ENCODE measurements at places on chromosomes 6 and 20. TPM values are rescaled to one million over a fixed set of nuclear protein-coding genes. Genes with fewer than 3 reads are reported as not detected.

- peak; percentile 60 for DNase-seq
Measured at GRCh38 chr20:43514648-43514999, 7.1 kb downstream of the L3MBTL1 start.

- no peak for DNase-seq
Measured at GRCh38 chr20:60888771-60889170, 363.3 kb upstream of the CDH4 start.

DNA sequence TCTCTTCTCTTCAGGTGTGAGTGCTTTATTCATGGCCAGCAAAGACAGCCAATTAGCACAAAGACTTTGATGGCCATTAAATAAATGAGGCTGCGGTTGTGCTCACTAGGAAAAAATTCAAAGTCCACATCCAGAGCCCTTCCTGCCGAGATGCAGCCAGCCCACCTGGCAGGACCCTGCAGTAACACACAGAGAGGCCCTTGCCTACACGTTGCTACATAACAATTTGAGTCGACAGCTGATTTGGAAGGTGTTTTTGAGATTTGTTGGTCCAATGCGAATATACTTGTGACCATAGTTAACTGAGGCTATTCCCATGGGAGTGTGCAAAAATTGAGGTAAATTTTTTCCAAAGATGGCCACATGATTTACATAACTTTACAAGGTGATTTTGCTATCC lies 605.4 kb upstream of the HTR1E start:
- no peak for DNase-seq

DNA sequence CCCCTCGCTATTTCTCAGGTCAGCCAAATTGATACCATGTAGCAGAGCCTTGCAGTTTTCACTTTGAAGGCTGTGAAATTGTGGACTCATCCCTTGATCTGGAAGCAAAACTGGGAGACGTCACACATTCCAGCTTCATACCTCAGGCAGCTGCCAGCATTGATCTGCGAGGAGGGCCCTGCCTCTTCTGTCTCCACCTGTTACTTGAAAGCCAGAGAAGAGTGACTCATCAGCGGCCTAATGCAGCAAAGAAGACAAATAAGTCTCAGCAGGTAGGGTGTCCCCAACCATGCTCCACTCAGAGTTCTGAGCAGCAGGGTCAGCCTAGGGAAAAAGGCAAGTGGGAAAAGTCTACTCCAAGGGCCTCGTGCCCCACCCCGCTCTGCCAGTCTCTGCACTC lies 69.4 kb upstream of the BMP2 start:
- DNase-seq: no peak

DNA sequence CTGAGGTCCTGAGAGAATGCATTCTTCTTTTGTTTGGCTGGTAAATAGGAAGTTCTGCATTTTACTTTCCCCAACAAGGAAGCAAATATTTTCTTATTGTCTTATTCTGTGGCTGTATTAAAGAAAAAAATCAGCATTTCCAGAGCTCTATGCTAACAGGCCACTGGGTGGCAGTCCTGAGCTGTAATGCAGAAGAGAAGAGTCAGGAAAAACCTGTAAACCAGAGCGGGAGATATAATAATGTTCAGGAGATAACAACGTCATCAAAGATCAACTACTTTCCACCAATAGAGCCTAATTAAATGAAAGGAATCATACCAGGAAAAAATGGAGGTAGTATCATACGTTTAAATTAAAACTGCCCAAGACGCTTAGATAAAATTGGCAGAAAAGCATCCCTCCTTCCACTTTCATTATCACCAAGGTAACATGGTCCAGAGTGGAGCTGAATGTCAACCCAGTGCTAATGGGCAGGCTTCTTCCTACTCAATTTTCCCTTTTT lies 55.6 kb upstream of the CARMIL1 start:
- peak; percentile 67 for DNase-seq

GRCh38 chr20:5991623-5992441 lies 41.4 kb downstream of the MCM8 start:
- DNase-seq: no peak

DNA sequence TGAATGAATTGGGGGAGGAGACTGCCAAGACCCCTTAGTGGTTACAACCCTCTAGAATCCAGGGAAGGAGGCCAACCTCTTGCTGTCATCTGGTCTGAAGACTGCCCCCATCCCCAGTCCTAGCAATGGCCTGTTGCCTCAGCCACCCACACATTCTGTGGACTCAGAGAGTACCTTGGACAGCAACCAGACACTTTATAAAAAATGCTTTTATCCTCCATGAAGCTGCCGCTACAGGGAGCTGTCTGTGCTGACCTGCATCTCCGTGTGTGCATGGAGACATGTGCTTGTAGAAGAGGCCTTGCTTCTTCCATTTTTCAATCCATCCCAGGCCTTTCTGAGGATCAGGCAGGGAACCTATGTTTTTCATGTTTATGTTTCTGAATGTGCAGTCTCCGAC lies 15.2 kb downstream of the CDH22 start:
- no peak for DNase-seq

DNA sequence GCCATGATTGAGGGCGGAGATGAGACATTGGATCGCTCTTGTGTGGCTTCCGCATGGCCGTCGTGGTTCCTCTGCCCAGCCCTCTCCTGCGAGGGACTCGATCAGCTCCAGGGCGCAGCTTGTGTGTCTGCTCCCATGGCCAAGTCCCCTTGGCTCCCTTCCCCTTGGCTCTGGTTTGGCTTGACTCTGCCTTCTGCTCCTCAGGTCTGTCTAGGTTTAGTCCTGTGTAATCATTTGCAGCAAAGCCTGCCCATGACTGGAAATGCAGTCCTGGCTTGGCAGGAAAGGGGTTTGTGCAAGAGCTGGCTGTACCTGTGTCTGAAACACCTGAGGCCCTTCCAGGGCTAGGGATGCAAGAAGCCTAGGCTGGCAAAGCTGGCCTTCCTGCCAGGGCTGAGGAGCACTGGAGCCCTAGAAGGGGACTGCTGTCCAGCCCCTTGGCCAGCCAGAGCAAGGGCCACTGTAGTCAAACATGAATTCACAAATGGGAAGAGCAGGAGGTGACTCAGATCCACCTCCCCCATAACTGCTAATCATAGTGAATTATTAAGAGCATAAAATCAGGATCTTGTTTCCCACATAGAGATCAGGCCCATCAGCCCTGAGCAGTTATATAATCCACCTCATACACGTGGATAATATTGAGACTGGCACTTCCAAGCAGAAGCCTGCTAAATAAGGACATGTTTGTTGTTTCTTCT lies 196.8 kb downstream of the FARS2 start:
- DNase-seq: peak; percentile 50

DNA sequence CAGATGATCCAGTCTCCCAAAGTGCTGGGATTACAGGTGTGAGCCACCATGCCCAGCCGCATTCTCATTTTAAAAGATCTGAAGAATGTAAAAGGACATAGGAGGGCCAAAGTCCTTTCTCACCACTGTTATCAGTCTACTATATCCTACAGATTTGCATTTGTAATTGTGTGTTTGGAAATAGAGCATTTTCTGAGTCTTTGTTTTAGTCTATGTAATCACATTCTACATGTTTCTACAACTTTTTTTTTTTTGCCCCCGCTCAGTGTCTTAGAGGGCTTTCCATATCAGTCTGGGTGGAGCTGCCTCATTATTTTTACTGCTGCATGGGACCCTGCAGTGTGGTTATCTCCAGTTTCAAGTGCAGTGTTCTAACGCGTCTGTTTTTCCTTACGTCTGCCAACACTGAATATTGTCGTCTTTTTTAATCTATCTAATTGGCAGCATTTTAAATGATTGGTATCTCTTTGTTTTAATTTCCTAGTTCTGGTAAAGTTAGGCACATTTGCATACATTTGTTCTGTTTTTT lies 7.8 kb downstream of the CUL9 start:
- no peak for DNase-seq

DNA sequence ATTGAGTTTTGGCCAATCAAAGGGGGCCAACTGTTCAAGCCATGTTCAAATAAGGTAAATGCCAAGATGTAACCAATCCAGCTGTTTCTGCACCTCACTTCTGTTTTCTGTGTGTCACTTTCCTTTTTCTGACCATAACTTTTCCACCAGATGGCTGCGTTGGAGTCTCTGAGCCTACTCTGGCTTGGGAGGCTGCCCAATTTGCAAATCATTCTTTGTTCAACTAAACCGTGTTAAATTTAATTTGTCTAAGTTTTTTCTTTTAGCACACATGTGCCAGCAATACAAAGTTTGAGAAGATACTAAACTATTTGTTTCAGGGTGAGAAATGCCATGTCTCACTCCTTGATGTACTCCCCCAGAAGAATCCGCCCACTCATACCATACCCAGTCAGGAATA lies 52.1 kb downstream of the IYD start:
- DNase-seq: no peak

DNA sequence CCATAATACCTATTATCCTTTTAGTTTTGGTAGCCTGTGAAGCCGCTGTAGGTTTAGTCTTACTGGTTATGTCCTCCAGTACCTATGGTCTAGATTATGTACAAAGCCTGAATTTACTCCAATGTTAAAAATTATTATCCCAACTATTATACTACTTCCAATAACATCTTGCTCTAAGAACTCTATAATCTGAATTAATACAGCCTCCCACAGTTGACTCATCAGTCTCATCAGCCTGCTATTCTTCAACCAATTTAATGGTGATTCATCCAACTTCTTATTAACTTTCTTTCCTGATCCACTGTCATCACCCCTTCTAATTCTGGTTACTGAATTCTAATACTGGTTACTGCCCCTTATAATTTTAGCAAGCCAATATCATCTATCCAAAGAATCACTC lies 370.3 kb upstream of the OPRM1 start:
- DNase-seq: no peak

GRCh38 chr6:71510856-71511255 lies 222.2 kb downstream of the OGFRL1 start:
- no peak for DNase-seq

GRCh38 chr20:31816221-31816620 lies 2.9 kb upstream of the MYLK2 start:
- no peak for DNase-seq

DNA sequence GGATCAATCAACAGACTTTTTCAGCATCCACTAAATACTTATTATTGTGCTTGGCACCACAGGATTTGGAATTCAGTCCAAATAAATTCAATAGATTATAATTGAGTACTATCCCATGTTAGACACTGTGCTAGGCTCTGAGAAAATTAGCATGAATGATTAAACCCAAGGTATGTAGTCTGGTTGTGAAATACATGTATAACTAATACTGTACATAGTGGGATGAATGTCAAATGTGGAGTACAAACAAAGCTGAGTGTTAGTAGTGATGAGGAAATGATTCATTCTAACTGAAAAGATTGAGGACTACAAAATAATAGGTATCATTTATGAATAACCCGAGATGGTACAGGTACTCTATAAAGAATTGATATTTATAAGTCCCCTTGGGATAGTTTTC lies 111.9 kb upstream of the FLRT3 start:
- DNase-seq: no peak

- no peak for DNase-seq
Measured at GRCh38 chr6:20061952-20062351, 150.3 kb downstream of the MBOAT1 start.

DNA sequence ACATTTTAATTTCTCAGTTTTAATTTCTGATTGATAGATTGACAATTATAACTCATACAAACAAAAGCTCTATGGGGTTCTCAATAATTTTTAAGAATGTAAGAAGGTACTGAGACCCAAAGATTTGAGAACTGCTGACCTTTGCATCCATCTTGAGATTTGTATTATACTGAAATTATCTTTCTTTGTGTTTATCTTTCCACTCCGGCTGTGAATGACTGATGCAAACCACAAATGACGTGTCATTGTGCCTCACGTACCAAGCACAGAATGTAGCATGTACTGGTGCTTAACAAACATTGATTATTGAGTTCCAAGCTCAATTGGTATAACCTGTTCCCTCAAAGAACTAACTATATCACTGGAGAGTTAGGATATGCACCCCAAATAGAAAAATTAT lies 152.1 kb upstream of the SMLR1 start:
- no peak for DNase-seq

- DNase-seq: no peak
Measured at GRCh38 chr20:15610787-15611186, 962.5 kb downstream of the KIF16B start.

DNA sequence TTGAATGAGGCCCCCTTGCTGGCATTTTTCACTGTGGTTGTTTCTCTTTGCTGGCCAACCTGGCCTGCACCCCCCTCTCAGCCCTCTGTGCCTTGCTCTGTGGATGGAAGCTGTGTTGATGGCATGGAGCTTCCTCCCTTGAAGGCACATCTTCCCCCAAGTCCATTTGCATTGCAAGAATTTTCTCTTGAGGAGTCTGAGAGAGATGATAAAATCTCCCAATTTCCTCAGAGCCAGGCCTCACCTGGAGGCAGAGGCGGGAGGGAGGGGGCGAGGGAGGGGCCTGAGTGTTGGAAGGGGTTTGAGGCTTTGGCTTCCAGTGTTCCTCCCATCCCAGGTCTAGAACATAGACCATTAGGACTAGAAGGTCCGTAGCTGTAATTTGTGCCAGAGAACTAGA lies 175.1 kb downstream of the SCP2D1 start:
- no peak for DNase-seq

- DNase-seq: no peak
Measured at GRCh38 chr6:6646859-6647258, 58.3 kb downstream of the LY86 start.

DNA sequence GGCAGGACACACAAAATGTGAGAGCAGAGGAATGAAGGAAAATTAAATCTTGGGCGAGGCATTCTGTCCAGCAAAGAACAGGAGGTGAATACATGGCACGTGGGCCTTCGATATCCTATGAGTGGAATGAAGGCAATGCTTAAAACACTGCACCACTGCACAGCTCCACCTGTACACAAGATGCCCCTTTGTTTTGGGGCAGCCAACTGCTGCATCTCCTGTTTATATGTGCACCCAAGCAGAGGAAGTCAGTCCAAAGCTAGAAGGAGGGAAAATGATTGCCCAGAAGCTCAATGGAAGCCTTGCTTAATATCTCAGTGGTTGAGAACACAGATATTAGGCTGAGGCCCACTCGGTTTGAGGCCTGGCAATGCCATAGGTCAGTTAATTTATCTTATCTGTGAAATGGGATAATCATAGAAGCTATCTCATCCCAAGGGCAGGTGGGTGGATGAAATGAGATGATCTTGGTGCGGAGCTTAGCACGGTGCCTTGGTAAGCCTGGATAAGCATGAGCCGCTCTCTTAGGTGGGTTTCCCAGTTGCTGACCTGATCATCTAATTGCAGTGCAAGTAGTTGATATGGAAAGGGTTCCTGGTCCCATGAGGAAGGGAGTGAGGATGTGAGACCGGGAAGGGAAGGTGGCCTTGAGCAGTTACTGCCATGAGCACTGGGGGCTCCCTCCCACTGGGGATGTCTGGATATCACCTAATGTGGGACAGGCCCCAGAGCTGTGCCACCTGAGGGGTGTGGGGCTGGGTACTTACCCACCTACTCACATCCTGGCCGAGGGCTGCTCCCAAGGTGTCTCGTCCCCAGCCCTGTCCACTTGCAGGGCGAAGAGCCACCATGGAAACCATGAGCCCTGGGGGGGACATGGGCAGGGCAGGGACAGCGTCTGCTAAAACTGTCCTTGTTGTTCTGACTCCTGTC lies 9.9 kb downstream of the BANF2 start:
- no peak for DNase-seq

GRCh38 chr6:166050559-166050958 lies 117.1 kb downstream of the TBXT start:
- no peak for DNase-seq

Gene F13A1
- total RNA-seq: 100 TPM

Gene VSTM2L
- 10.3 TPM for total RNA-seq

Gene ARMH2
- total RNA-seq: not detected

Gene PSORS1C1
- total RNA-seq: 1.5 TPM

Gene SLC17A2
- not detected for total RNA-seq

Gene CD24
- 0.99 TPM for total RNA-seq

Gene SOBP
- 15.3 TPM for total RNA-seq

Gene FAM184A
- total RNA-seq: 2.2 TPM

Gene SYTL3
- 10.8 TPM for total RNA-seq

All from left ventricle myocardium superior (tissue), 1 donor.